Stimulated activated CD8-positive, alpha-beta memory T cell treated with anti-CD3 and anti-CD28 coated beads, Interleukin-4, amount 100 ng/mL, for 1 hour (primary cell): ENCODE measurements at places on chromosomes 5 and 9.

DNA sequence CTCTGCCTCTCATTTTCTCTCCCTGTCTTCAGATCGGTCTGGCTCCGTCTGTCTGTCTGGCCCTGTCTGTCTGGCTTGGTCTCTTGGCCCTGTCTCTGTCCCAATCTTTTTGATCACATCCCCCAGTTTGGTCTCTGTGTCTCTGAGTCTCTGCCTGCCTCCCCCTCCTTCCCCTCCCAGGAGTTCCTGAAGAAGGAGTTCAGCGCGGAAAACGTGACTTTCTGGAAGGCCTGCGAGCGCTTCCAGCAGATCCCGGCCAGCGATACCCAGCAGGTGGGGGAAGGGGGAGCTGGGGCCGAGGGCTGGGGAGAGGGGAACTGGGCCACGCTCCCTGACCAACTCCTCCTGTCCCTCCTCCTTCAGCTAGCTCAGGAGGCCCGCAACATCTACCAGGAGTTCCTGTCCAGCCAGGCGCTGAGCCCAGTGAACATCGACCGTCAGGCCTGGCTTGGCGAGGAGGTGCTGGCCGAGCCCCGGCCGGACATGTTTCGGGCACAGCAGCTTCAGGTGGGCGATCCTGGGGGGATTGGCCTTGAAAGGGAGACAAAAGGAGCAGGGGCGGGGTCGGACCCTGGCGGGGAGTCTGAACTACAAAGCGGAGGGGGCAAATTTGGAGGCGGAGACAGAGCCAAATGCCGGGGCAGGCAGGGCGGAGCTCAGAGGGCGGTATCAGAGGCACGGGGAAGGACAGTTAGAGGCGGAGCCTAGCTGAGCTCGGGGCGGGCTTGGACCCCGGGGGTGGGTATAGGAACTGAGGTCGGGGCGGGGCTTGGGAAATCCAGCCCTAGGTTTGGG, 9.0 kb downstream of the RGS14 start:
- no peak for DNase-seq

DNA sequence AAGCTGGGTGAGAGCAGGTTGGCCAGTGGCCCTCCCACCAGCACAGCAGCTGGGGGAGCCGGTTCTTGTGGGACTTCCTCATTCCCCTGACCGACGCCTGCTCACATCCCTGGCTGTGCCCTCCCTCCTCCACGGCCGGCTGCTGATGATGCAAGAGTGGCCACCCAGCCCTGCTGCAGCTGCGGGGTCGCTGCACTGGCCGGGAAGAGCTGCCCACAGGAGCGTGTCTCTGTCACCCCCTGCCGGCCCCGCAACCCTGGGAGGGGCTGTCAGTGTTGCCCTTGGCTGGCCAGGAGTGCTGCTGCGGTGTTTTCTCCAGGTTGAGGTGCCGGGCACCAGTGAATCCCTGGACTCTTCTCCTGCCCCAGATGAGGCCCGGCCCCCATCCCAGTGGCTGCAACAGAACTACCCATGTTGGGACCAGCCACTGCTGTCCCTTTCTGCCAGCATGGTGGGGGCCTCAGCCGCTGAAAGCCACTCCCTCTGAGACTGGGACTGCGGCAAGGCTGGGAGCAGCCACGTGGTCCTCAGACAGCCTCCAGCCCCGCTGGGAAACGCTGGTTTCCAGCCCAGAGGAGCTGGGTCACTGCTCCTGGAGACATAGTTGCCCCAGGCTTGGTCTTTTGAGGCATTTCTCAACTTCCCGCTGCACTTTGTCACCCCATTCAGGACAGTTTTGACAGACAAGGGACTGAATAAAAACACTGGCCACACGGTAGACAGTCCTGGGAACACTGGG, 739 bp downstream of the CARD9 start:
- no peak for DNase-seq

DNA sequence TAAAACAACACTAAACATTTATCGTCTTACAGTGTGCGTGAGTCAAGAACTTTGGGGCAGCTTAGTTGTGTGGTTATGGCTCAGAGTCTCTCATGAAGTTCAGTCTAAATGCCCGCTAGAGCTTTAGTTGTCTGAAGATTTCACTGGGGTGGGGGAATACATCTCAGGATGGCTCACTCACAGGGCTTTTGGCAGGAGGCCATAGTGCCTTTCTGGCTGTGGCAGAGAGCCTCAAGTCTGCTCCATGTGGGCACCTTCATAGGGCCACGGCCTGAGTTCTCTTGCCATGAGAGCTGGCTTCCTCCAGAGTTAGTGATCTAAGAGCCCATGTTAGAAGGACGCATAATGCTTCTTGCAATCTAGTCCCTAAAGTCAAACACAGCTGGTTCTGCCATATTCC, 258.8 kb upstream of the NUDT12 start:
- no peak for DNase-seq

GRCh38 chr5:82073179-82073578, 101.4 kb downstream of the ATG10 start:
- DNase-seq, result no peak

GRCh38 chr5:17258431-17258830, 41.0 kb downstream of the BASP1 start:
- no peak for DNase-seq

DNA sequence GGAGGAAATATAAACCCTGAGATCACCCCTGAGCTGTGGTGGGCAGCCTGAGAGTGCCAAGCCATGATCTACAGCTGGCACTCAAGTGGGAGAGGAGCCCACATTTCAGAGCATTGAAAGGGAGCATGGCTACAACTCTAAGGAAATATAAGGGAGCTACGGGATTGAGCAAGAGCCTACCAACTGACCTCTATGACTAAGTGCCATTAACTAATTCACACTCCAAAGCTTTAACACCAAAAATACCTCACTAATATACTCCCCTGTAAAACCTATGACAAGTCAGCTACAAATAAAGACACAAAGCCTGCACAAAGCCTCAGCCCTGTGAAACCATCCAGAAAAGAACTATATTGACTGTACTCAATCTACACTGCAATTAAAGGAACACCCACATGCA, 286.8 kb upstream of the RPS23 start:
- no peak for DNase-seq

- no peak for DNase-seq
These were observed 34.0 kb downstream of the PUM3 start for GRCh38 chr9:2809692-2810419.

DNA sequence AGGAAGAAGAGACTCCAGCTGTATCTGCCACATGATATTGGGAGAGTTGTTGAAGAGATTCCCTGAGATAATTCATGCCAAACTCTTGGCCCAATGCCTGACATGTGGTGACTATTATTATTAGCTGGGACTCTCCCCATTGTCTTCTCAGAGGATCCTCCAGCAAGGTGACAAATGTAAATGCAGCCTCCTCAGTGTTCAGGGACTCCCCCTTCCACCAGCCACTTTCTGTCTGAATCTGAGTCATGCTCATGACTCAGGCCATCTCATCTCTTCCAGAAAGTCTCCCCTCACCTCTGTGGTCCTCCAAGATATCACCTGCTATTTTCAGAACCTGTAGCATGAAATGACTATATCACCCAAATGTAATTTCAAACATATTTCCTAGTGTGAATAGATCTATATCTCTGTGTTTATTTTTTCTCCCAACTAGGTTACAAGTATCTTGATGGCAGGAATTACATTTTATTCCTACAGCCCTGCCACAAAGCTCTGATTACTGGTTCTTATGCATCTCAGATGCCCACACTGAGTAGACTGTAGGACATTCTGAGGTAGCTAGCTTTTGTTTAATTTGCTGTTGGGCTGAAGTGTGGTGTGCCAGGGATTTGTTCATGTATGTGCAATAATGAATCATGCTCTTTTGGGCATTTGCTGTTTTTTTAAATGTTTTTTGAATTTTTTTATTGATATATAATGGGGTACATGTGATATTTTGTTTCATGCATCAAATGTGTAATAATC, 126.6 kb upstream of the IL12B start:
- no peak for DNase-seq

GRCh38 chr5:144089401-144090021, 80.9 kb downstream of the YIPF5 start:
- no peak for DNase-seq

- DNase-seq, result no peak
These were observed 62.9 kb upstream of the PPARGC1B start for GRCh38 chr5:149667084-149667828.

GRCh38 chr5:179250561-179251225, 94.6 kb downstream of the ADAMTS2 start:
- DNase-seq, result no peak

DNA sequence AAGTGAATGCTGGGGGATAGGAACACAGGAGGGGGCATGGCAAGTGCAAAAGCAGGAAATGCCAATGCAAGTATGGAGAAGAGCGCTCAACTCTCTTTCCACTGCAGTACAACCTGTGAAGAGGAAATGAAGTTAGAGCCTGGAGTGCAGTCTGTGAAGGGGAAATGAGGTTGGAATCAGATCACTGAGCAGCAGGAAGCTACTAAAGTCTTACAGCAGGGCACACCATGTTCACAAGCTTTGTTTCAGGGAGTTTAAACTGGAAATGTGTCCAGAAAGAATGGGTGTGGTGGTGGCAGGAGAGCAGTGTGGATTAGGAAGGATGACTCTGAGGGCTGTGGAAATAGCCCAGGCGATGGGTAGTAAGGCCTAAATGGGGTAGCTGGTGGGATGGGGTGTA, 15.4 kb downstream of the ARHGEF37 start:
- no peak for DNase-seq

DNA sequence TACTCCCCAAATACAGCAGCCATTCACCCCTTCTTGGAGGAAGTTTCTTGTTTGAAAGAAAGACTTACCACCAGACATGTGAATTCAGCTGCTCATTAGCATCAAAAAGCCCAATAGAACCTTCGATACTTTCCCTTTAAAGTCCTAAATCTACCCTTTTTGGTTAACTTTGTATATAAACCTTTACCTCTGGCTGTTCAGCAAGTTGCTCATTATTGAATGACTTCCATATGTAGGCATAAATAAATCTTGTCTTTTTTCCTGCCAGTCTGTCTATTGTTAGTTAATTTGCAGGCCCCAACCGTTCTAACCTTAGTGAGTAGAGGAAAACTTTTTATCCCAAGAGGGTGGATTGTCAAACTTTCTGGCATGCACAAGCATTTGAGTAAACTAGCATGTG, 27.9 kb upstream of the FBXL17 start:
- DNase-seq, result no peak

DNA sequence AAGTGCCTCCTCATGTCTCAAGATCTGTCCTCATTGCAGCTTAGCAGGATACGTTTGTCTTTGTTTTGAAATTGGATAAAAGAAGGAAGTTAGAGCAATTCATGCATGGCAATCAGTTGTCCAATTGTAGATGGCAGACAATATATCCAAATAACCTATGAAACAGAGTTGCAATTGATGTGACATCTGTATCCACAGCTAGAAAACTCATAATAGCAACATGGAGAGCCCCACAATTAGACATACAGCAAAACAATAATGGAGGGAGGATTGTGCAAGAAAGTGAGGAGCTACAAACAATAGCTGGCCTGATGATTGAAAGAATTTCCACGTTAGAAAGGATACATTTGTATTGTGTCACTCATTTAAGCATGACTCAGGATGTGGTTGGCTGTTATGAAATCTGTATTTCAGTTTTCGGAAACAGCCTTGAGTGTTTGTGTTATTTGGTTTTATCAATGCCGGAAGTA, 132.0 kb downstream of the FAM174A start:
- DNase-seq, result no peak

- DNase-seq, result peak; percentile 21
These were observed 138.9 kb downstream of the GADD45G start for GRCh38 chr9:89743573-89744254.
